ENCODE measurements at places on chromosomes 1 and 21.

- no peak for DNase-seq
Measured at GRCh38 chr1:112262316-112262715, 133.7 kb upstream of the CTTNBP2NL start.

DNA sequence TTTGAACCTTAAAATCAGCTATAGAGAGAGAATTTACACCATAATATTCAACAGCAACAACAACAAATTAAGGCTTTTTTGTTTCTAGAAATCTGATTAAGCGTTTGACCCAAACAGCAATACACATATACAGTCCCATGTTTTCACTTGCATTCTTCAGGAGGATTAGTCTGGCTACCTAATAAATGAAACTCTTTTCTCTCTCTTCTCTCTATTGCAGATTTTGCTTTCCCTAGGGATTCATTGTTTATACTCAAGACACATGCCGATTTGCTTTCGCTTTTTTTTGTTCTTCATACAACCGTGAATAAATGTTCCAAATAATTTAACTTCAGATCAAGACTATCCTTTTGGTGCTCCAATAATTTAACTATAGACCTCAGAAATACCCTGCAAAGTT lies 162.4 kb upstream of the PTBP2 start:
- no peak for DNase-seq

GRCh38 chr1:161267321-161267720 lies 8.8 kb downstream of the PCP4L1 start:
- no peak for DNase-seq

- no peak for DNase-seq
Measured at GRCh38 chr1:110633646-110634030, 27.5 kb upstream of the KCNA2 start.

- peak; percentile 2 for DNase-seq
Measured at GRCh38 chr21:30340714-30341573, 3.5 kb upstream of the KRTAP27-1 start.

DNA sequence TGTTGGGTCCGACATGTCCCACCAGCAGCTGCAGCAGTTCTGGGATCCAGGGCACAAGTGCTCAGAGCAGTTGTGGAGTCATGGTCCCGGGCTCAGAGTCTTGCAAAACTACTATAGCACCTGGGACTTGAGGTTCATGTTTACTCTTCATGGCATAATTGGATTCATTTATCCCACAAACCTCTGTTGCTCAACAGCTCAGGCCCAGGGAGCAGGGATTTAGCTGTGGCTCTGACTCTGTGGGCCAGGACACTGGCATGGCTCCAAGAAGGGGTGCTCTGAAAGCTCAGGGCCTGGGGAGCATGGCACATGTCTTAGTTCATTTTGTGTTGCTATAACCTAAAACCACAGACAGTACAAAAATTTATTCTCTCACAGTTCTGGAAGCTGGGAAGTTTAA lies 626.7 kb upstream of the ADGRL2 start:
- DNase-seq = no peak

GRCh38 chr21:39863111-39863510 lies 4.1 kb upstream of the PCP4 start:
- no peak for DNase-seq

DNA sequence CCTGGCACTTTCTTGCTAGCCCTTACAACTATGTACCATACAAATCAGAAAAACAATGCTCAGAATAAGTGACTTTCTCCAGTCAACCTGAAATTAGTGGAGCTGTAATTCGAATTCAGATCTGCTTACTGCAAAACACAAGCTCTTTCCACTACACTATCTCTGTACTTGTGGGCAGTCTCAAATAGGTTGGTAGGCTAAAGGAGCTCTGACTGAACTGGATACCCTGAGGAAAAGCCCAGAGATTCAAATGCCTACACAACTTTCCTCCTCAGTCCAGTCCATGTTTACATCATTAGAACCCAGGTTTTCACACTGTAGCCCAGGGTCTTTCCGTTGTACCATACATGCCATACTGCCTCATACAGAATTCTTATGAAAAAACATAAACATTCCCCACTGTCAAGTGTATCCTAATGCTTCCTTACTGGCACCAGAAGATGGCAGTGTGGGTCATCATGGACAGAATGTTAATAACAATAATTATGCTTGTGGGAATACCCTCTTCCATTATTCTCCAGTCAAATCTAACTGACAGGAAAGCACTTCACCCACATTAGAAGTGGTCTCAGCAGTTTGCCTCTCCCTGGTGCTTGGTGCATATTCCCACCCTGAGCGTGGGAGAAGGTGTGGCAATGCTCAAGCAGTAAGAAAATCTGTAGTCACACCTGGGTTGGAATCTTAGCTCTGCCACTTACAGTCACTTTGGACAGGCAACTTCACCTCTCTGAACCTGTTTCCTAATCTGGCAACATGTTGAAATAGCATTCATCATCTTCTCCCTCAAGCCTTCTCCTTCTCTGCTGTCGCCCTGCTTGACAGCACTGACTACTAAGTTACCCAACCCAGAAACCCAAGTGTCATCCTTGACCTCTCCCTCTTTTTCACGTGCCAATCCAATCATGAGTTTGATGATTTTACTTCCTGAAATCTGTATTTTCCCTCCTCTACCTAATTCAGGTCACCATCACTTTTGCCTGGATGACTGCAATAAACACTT lies 14.4 kb upstream of the ZFYVE9 start:
- DNase-seq = peak; percentile 25

DNA sequence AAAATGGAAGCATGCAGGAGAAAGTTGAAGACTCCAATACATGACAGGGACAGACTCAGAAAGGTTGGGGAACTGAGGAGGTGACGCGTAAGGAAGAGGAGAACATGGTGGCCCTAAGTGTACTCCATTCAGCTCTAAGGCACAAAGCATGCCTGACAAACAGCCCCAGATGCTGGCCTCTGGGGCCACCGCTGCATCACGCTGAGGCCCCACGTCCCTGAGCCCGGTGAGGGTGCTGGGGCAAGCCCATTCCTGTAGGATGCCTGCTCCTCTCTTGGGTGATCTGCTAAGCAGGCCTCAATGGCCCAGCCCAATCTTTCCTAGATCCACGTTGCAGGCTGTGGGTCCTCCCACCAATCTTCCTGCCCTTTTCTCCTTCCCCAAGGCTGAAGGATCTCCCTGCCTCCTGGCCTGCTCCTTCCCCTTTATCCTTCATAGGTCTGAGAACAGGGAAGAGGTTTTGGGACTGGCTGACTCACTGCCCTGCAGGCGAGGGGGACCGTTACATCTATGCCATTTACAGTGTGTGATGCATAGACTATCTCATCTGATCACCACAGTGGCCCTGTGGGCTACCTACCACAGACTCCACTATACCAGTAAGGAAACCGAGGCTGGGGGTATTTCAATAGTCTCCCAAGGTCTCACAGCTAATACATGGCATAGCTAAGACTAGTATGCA lies 16.8 kb upstream of the NID1 start:
- no peak for DNase-seq

DNA sequence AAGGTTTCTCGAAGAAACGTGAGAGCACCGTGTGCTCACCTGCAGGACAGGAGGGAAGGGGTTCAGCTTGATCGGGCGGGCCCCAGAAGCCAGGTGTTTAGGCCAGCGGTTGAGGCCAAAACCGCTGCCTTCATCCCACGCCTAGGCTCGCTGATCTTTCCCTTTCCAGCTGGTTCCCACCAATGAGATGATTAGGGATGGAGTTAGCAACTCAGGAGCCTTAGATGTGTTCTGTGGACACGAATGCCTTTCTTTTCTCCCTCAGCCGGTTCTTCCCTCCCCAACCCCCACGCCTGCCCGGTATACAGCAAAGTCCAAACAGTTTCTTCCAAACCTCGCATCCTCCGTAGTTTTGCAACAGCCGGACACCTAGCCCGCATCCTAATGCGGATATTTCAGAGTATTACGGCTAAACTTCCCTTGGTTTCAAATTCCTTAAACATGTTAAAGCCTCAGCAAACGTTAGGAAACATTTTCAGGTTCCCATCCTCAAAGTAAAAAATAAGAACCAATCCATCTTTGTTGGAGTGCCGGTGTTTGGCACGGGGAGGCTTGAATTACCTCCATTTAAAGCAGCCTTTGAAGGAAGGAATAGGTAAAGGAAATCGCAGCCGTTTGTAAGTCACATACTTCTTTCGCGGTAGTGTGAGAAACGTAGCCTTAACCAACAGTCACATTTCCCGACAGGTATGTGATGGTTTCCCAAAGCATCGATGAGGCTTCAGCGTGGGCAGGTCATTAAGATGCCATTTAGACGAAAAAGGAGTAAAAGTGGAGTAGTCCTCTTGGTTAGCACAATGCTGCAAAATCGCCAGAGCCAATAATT lies 1.1 kb downstream of the LRRC8C start:
- DNase-seq = no peak

DNA sequence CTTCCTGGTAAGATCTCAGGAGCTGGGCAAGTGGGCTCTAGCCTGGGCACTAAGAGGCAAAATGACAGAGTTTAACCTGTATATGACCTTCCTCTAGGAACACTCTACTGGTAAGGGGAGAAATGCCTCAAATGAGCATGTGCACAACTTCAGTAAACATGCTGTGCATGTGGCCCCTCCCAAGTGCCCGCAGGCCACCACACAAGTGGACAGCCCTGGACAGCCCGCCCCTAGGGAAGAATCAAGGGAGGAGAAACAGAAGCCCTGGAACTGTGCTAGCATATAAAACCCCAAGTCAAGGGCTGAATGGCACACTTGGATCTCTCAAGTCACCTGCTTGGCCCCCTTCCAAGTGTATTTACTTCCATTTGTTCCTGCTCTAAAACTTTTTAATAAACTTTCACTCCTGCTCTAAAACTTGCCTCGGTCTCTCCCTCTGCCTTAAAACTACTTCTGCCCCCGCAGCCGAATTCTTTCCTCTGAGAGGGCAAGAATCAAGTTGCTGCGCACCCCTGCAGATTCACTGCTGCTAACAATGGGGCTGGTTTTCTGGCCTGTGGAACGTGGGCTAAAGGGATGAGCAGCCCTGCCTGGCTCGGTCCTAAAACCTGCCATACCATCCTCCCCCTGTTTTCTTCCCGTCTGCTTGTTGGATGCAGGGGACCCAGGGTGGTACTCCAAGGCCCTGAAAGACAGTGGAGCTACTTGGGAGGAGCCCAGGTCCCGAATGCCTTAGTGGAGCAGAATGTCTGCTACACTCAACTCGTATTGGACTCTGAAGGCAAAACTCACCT lies 93.5 kb downstream of the IER5 start:
- DNase-seq = no peak

- no peak for DNase-seq
Measured at GRCh38 chr1:226921504-226921903, 18.6 kb upstream of the COQ8A start.

GRCh38 chr1:179599623-179600249 lies 8.1 kb downstream of the TDRD5 start:
- no peak for DNase-seq

DNA sequence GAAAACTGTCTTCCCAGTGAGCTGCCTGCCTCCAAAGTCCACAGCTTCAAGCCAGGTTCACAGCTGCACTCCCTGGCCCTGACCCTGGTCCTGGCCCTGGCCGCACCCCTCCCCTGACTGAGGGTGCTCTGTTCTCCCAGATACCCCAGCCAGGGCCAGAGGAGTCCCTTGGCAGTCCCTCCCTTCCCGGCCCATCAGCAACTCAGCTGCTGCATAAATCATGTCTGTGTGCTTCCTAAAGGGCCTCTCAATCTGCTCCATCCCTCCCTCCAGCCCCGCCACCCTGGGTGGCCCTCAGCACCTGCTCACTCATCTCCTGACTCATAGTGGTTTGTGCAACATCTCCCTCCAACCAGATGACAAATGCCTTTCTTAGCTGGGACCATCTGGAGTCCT lies 24.8 kb upstream of the C1orf174 start:
- no peak for DNase-seq

DNA sequence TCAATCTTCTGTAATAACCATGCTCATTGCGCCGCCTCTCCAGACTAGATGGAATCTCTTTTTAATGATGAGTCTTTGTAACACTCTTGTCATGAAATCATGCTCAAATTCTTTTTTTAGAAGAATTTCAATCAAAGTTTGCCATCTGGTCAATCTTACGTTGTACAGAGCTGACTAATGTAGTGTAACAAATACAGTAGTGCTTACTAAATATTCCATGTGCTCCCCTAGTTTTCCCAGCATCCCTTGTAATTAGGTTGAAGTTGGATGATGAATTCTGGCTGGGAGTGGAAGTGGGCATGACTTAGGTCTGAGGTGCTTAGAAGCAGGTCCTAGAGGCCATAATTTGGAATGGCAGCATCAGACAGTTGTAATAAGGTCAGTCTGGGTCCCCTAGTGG lies 309.1 kb upstream of the SNX7 start:
- DNase-seq = no peak

DNA sequence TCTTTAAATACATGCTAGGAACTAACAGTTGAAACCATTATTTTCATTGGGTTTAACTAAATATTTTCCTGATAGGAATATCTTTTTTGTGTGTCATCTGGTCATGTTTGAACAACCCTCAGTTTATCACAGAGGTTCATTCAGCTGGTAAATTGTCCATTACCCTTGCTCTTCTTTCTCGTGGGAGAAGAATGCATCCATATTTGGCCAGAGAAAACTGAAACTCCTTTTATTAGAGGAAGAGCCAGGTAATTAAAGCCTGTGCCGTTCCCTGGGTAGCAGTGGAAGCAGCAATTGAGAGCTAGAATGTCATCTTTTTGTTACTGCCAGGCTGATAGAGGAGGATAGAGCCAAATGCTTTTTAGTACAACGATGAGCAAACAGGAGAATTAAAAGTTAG lies 587.2 kb upstream of the ZRANB2 start:
- DNase-seq = no peak

DNA sequence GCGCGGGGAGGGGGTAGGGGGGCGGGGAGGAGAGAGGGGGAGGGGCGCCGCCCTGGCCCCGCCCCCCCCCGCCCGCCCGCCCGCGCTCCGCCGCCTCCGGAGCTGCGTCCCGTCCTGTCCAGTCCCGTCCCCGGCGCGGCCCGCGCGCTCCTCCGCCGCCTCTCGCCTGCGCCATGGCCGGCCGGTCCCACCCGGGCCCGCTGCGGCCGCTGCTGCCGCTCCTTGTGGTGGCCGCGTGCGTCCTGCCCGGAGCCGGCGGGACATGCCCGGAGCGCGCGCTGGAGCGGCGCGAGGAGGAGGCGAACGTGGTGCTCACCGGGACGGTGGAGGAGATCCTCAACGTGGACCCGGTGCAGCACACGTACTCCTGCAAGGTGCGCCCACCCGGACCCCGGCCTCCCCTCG lies at the start of gene AGRN:
TSS of gene AGRN (plus strand) at position 121 of the 405 bp plus-strand sequence. CDS start at position 174, 53 bp downstream.
- DNase-seq = no peak

GRCh38 chr1:117809764-117810163 lies 119.7 kb downstream of the GDAP2 start:
- no peak for DNase-seq

Measured in stimulated activated CD4-positive, alpha-beta T cell treated with anti-CD3 and anti-CD28 coated beads, Interleukin-1b, Interleukin-23, amount 100 ng/mL, for 4 hours (primary cell).